Stimulated activated CD4-positive, alpha-beta T cell treated with anti-CD3 and anti-CD28 coated beads, Interleukin-1b, Interleukin-23, amount 100 ng/mL, for 4 hours (primary cell): ENCODE measurements at places on chromosomes 12 and 14.
A peak's percentile ranks its signal among the peaks of the same experiment; 100 is the strongest.

DNA sequence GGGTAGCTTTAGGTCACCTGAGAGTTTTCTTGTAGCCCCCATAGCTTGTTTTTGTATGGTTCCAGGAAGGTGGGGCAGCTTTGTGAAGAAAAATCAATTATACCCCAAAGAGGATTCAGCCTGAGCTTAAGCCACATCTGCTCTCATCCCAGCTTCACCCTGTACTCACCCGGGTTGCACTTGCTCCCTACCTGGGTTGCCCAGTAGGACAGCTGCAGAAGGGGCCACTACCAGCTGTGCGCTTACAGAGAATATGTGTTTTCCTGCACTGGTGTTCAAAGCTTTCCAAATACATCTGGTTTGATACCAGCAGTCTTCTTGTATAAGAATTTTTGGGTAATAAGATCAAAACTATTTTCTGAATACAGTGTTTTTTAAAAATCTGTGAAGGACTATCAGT is 3.0 kb upstream of the SLC38A1 start:
- DNase-seq = no peak

DNA sequence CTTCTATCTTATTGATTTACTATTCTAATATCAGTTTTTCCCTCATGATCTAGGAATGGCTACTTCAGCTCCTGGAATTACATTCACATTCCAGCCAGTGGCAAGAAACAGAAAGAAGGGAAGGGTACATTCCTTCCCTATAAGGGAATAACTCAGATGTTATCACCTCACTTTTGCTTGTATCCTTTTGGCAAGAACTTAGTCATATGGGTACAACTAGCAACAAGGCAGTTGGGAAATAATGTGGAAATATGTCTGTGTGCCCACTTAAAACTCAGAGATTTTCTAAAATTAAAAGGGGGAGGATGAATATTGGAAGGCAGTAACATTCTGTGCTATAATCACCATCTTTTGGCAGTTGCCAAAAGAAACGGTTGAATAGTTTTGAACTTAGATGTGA is 85.6 kb downstream of the MSRB3 start:
- no peak for DNase-seq

- DNase-seq = no peak
These were observed 303 bp downstream of the SAMD4A start for GRCh38 chr14:54567224-54567638.

- DNase-seq = no peak
These were observed 279.3 kb downstream of the DUSP6 start for GRCh38 chr12:89073027-89073398.

GRCh38 chr12:74382983-74383382 is 154.7 kb upstream of the ATXN7L3B start:
- DNase-seq = no peak

DNA sequence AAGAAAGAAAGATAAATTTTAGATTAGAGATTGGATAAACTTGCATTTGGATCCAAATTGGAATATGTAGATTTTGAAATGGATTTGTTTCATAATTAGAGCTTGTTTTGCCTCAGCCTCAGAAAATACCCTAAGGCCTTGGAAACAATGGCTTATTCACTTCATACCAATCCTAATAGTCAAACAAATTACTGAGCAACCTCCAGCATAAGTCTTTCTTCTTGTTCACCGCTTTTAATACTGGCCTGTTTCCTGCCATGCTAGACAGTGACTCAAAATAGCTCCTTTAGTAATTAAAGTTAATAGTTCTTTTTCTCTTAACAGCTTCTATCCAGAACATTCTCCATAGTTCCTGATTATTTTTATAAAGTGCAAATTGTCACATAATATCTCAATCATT is 110.9 kb upstream of the DNM1L start:
- no peak for DNase-seq

DNA sequence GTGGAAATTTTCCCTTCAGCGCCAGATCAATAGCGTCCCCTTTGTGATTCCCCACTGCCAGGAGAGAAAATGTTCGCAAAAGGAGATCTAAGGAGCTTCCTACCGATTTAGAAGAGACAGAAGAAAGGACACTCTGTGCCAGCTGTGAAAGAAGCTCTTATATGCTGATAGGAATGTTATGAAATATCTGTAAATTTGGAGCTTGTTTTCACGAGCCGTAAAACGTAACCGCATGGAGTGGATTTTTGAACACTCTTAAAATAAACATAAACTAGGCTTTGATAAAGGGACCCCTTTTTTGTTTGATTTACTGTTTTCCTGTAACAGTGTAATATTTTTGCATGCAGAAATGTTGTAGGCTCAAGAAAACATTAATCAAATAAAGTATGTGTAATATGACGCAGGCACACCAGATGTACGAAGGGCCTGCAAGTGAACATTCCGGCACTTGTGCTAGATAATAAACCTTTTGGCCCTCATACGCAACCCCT is 346.8 kb downstream of the ETNK1 start:
- no peak for DNase-seq

GRCh38 chr12:63152321-63152700 is 1.3 kb upstream of the AVPR1A start:
- DNase-seq = no peak

GRCh38 chr14:54589076-54589475 is 22.1 kb downstream of the SAMD4A start:
- no peak for DNase-seq

- no peak for DNase-seq
These were observed 13.1 kb downstream of the DYNC1H1 start for GRCh38 chr14:101977311-101978071.

DNA sequence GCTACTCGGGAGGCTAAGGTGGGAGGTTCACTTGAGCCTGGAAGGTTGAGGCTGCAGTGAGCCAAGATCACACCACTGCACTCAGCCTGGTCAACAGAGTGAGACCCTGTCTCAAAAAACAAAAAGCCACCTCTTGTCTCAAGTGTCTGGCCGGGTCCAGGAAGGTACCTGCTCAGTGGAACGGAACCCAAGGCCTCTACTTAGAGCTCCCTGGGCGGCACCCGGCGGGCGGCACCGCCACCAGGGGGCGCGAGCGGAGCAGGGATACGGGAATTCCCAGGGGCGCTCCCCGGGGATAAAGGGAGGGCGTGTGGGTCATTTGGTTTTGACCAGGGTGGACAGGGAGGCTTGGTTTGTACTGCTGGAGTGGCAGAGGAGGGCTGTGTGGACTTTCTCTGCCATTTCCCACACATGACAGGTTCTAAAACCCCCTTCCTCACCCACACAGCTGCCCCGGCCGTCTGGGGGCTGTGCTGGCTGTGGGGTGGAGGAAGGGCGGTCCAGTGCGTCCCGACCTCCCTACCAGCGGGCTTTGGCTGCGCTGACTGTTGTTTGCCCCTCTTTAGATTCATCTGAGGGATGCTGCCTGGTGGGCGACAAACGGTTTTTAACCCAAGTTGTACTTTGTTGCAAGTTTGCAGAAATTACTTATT is 91.4 kb downstream of the SETD3 start:
- peak; percentile 15 for DNase-seq

DNA sequence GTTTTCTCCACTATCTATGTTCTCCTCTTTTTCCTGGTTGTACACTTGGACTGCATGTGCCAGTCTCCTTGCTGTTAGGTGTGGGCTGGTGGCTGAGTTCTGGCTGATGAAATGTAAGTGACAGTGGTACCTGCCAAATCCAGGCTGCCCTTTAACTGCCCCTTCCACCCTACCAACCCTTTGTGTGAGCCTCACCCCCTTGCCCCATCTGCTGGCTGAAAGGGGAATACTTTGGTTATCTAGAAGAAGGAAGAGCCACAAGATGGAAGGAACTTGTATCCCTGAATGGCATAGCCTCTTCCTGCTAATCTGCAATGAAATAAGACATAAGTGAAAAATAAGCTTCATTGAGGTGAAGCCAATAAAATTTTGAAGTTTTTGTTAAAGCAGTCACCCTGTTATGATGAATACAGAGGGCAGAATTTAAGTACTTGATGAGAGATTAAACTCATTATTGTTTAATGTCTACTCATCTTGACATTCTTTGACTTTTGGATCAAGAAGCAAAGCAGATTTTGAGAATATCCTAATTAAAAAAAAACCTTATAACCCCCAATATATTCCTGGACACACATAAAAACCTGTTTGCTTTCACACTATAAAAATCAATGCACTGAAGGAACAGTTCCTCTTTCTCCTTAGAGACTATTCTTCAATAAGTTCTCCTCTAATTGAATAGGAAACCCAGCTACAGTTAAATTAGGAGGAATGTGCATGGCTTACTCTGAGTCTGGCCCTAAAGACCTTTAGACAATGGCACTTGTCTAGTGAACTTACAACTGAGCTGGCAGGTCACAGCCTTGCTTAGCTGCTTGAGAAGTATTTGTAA is 262.6 kb upstream of the BTG1 start:
- DNase-seq = no peak

DNA sequence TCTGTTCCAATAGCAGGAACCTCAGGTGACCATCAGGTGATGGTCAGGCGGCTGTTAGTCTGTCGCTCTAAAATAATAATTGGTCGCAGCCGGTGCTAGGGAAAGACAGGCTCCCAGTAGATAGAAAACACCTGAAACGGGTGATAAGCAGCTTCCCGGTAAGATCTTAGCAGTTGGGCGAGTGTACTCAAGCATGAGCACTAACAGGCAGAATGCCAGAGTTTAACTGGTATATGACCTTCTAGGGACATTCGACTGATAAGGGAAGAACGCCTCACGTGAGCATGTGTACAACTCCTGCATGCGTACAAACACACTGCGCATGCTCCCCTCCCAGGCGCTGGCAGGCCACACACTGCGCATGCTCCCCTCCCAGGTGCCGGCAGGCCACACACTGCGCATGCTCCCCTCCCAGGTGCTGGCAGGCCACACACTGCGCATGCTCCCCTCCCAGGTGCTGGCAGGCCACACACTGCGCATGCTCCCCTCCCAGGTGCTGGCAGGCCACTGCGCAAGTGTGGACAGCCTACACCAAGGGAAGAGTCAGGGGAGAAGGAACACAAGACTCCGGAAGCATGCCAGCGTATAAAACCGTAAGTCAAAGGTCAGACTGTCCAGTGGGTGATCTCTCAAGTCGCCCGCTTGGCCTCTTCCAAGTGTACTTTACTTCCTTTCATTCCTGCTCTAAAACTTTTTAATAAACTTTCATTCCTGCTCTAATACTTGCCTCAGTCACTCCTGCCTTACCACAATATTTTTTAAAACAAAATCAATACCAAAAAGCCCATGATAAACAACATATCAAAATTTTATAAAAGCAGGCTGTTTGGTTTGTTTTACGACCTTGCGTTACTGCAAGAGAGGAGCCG is 24.5 kb downstream of the GPRC5D start:
- peak; percentile 26 for DNase-seq

DNA sequence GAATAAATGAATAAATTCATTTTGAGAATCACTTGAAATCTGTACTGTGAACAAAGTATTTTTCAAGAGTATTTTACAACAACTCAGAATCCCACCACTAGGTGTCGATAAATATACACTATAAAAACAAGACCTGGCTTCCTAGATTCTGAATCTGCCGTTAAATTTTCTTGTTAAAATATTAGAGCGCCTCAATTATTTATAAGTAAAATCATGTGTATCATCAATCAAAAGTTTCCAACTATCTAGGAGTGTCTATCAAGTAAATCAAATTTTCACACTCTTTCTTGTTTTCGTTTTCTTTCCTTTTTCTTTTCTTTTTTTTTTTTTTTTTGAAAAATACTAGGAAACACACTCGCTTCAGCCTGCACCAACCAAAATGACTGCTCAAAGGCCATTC is 179.2 kb upstream of the DCN start:
- DNase-seq = no peak

GRCh38 chr12:101608301-101609133 is 13.7 kb downstream of the MYBPC1 start:
- DNase-seq = no peak

GRCh38 chr14:95255013-95255412 is 64.7 kb downstream of the CLMN start:
- DNase-seq = no peak

- no peak for DNase-seq
These were observed 394.5 kb upstream of the DDHD1 start for GRCh38 chr14:53547593-53547992.

GRCh38 chr12:56574210-56574609 is 52.6 kb downstream of the RBMS2 start:
- DNase-seq = no peak

- no peak for DNase-seq
These were observed 42.7 kb downstream of the ALX1 start for GRCh38 chr12:85322715-85323114.

DNA sequence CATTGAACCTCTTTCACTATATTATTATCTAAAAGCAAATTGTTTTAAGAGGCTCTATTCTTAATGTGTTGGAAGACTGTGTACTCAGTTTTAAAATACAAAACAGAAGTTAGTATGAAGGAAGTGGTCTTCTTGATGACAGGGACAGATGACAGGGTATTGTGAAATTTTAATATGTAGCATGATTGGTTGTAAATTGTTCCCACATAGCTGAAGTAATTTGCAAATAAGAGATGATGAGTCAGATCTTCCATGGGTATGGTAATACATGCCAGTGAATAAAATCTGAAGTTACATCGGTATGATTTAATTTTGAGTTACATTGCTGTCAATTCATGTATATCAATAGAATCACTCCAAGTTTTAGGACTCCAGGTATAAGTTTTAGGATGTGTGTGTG is 454.8 kb downstream of the AEBP2 start:
- DNase-seq = no peak

DNA sequence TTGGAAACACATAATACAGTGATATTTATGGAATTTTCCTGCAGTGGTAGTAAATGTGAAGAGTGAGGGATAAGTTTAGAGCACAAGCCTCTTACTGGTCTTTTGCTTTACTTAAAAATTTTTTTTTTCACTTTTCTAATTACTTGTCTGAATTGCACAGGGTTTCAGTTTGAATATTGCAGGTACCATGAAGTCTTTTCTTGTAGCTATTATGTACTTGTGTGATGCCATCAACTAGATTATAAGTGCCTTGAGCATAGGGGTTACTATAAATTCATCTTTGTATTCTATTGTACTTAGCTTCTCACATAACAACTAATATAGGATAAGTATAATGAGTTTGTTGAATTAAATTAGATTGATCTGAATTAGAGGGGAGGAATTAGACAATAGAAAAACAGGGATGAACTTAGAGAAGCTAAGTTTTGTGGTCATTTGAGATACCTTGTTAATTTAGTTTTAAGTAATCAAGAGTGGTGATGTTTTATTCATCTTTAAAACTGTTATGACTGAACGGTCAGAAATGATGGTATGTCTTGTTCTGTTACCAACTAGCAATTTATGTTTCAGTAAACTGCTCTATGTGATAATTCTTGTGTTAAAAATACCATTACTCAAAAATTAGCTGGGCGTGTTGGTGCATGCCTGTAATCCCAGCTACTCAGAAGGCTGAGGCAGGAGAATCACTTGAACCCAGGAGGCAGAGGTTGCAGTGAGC is 42.1 kb downstream of the CCDC91 start:
- no peak for DNase-seq

DNA sequence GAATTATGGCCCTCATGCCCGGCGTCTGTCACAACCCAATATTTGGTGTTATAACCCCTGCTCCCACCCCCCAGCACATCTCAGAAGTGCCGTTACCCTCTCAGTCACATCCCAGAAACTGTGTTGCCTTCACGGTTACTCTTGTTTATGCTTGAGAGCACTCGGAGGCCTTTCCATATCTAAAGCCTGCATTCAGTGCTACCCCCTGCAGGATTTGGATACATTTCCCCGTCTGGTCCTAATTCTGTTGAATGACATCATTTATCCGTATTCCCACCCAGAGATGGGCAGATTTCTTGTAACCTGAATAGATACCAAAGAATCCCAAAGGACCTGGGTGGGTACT is 19.1 kb upstream of the FOS start:
- no peak for DNase-seq

GRCh38 chr12:77584860-77585259 is 245.8 kb upstream of the NAV3 start:
- no peak for DNase-seq
